Hematopoietic multipotent progenitor cell treated with erythropoietin and hydrocortisone succinate and interleukin-3 and kit ligand, for 17 days (in vitro differentiated cells): ENCODE measurements at places on chromosomes 7 and 10.
A peak's percentile ranks its signal among the peaks of the same experiment; 100 is the strongest.

DNA sequence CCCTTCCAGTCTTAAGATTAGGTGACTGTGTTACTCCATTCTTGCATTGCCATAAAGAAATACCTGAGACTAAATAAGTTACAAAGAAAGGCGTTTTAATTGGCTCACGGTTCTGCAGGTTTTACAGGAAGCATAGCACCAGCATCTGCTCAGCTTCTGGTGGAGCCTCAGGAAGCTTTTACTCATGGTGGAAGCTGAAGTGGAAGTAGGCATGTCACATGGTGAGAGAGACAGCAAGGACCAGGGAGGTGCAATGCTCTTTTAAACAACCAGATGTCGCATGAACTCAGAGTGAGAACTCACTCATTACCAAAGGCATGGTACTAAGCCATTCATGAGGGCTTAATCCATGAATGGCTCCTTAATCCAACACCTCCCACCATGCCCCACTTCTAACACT is 34.0 kb upstream of the TMEM273 start:
- DNase-seq: no peak

DNA sequence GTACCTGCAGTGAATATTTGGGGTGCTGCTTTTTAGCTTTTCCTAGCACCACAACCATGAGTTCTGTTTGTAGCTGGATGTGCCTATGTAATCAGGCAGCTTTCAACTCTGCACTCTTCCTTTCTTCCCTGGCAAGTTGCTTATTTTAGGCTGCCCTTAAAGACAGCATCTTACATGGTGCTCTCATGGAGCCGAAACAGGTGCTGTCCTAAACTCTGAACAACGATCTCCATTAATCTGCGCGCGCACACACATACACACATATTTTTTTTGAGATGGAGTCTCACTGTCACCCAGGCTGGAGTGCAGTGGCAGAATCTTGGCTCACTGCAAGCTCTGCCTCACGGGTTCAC is 9.1 kb downstream of the RPS24 start:
- no peak for DNase-seq

DNA sequence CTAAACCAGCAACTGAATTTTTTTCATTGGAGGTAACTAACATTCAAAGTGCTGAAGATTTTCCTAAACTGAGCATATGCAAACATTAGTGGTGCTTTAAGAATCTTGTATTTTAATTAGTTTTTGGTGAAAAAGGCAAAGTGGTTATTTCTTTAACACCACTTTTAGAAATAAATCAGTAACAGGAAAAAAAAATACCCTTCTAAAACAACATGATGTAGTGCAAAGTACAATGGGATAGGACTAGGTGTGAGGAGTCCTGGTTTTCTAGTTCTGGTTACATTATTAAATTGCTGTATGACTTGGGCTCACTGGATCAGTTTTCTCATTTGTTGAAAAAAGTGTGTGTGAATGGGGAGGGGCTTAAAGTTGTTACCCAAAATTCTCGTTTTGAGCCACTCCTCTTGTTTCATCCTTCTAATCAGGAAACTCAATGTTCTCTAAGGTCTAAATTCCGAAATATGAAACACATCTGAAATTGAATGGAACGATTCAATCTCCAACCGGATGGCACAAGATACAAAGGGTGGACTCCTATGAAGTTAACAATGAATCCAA is 1.8 kb downstream of the WASL start:
- DNase-seq: peak; percentile 27

DNA sequence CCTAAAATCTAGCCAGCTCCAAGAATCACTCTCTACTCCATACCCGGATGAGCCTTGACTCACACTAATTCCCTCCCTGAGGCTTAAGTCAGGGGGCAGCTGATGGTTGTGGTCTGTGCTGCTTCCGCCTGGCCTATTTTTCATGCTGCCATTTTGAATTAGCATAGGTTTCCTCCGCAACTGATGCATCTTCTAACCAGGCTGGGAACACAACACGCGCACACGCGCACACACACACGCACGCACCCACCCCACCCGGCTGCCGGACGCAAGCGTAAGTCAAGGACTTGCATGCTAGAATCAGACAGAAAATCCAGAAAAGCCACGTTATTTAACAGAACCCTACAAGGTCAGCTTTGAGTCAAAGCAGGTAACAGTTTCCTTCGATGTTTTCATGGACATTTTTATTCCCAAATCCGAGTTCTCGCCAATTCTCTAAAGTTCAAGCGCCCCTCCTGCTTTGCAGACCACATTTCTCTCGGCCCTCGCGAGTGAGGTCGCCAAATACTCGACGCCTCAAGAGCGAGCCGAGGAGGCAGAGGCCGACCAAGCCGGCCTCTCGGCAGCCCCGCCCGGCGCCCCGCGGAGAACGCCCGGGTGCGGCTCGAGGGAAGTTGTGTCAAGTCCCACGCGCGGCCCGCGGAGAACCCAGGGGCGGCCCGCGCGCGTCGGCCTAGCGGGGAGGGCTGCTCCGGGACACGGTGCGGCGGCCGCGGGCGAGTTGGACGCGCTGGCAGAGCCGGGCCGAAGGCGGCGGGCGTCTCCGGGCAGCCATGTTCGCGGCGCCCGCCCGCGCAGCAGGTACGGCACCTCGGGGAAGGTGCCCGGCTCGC is 961 bp downstream of the SCRN1 start:
- DNase-seq: no peak

- no peak for DNase-seq
These were observed 142.4 kb downstream of the CALCR start for GRCh38 chr7:93432130-93432529.

DNA sequence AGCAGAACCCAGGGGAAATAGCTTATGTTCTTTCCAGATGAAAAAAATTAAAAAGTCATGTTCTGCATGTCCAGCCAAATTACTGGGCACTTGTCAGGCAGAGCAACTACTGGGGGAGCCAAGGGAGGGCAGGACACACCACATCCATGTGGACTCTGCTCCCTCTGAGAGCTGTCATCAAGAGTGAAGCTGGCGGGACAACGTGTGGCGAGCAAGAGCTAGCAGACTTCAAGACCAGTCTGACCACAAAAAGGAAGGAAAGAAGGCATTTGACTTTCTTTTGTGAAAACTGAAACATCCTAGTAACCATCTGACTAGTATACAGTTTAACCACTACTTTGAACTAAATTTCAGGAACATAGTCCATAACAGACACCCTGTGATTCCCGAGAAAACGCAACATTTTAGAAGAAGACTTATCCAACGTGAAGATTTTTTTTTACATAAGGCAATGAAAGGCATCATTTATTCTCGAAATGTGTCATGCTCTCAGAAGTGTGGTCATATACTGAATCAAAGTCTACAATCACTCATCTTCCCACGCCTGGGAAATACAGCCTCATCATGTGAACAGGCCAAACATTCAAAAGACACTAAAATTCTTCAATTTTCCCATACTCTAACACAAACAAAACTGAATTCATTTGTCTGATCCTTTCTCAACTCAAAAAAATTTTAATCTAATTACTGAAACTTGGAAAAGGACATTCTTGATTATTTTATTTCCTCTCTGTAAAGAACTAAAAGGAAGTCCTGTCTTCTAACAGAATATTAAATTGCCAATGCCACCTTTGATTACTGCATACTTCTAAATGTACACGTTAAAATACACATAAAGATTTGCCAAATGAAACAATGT is 15.5 kb downstream of the CYTH3 start:
- no peak for DNase-seq

GRCh38 chr10:70458329-70459060 is 17.0 kb upstream of the NODAL start:
- DNase-seq: no peak

GRCh38 chr7:80496586-80496985 is 15.3 kb downstream of the GNAT3 start:
- no peak for DNase-seq

DNA sequence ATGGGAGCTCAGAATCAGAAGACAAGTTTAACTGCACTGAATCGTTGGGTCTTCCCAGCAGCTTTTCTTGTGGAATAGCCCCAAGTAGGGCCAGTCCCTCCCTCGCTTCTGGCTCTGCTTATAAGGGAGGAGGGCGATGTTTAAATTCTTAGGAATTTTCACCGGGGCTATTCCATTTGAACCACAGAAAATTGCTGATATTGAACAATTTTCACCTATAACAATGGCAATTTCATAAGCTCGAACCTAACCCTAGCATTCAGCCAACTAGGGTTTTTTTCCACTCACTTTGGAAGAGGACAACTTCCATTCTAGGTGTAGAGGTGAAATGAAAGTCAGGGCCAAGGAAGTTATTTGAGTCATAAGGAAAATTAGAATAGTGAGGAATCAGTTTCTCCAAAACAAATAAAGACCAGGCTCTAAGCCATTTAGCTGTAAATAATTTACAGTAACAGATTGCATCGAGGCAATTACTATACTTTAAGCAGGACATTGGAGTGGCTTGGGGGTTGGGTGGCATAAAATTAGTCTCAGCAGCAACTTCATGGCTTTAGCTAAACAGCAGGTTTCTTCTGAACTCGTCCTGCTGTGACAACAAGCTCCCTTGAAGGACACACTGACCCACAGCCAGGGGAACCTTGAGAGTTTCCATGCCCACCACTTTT is 1.5 kb upstream of the ATP6V0A4 start:
- DNase-seq: no peak

DNA sequence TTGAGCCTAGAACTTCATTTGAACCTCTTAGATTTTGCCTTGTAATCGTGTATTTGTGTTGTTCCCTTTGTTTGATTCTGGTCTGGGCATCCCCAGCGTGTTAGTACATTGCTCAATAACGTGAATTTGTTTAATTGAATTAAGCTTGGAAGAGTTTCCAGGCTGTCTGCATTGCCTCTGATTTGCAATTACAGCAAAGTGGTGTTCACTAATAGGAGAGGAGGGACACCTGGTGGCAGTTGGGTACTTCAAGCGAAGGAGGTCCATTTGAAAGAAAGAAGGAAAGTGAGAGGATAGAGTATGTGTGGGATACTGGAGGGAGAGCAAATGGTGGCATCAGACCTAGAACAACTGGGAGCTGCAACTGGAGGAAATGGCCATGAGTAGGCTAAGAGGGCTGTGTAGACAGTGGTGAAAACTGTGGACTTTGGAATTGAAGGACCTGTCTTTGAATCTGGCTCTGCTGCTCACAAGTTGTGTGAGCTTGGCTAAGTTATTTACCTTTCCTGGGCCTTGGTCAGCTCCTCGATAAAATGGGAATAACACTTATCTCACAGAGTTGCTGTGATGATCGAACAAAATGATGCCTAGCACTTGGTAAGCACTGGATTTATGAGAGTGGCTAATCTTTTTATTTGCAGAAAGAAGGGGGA is 15.1 kb downstream of the LSMEM1 start:
- DNase-seq: peak; percentile 42

DNA sequence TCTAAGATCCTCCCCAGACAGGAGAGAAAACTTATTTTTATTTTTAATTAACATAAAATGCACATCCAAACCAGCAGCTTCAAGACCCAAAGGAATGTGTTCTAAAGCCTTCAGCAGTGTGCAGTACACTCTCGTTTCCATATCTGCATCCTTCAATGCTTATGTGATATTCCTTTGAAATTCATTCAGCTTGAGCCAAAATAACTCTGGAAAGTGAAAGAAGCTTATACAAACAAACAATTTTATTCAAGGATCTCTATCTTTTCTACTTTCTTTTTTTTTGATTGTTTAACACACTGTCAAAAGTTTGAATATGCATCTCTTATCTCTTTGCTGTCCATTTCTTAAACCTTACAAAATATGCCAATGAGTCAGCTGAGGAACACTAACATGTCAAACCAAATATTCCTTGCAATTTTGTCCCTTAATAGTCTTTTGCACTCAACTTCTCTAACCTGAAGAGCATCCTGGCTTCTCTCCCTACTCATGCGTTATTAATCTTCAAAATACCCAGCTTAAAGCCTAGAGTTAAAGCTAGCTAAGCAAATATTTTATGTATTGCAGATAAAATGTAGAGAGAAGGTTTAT is 124.3 kb downstream of the THSD7A start:
- no peak for DNase-seq

GRCh38 chr7:117731455-117731854 is 141.8 kb downstream of the CTTNBP2 start:
- no peak for DNase-seq

DNA sequence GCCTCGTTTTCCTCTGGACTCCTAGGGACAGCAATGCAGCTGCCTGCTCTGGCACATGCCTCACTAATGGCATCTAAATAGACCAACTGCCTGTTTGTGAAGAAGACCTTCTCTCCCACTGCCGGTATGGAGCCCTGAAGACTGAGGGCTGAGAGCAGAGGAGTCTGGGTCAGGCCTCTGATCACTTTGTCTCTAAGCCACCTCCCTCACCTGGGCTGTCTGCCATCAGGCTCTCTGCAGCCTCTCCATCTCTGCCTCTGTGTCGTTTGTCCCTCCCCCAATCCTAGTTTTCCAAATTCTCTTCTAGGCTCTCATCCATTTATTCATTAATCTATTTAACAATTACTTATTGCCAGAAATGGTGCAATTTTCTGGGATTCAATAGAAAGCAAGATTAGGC is 15.2 kb upstream of the SFTPA1 start:
- no peak for DNase-seq
